ENCODE measurements at places on chromosomes 4 and X. TPM values are rescaled to one million over a fixed set of nuclear protein-coding genes. Genes with fewer than 3 reads are reported as not detected.
A peak's percentile ranks its signal among the peaks of the same experiment; 100 is the strongest.

- DNase-seq: no peak
Measured at GRCh38 chr4:31021008-31021407, 300.8 kb downstream of the PCDH7 start.

DNA sequence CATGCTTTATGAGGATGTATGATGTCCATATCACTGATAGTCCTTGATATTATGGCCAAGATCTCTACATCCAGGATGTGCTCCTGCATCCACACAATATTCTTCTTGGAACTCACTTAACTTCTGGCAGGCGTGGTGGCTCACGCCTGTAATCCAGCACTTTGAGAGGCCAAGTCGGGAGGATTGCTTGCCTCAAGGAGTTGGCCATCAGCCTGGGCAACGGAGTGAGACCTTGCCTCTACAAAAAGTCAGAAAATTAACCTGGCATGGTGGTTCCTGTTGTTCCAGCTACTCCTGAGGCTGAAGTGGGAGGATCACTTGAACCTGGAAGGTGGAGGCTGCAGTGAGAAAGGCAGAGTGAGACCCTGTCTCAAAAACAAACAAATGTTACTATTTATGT, 2.3 kb upstream of the HNRNPD start:
- DNase-seq: no peak

- peak; percentile 71 for DNase-seq
Measured at GRCh38 chrX:151973851-151974335, 583 bp downstream of the GABRE start.

DNA sequence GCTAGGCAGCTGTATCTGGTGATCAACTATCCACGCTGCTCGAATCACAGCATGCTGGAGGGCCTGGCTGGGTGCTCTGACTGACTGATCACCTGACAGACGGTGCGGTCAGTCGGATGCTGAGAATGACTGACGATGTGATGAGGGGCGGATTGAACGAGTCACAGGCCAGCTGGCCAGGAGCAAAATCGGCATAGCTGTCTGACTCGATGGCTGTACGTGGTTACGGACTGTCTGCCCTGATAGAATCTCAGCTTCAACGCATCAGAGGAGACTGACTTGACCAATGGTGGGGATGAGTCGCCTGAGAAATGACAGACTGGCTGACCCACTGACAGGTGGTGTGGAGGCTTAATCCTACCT, 1.0 kb upstream of the SUV39H1 start:
- no peak for DNase-seq

DNA sequence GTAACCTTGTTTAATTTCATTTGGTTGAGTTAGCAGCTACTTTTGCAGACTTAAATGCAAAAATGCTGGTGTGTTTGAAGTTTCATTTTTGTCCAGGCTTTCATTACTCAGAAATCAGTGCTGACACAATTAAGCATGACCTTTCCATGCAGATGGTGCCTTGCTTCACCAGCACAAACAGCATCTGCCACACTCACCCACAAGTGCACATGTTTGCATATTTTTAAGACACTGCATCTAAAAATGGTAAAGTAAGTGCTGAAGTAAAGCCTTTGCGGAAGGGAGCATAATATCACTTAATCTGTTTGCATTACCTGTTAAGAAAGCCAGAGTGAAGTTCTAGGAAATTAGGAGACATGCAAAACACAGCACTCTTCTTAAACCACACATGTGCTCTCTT, 7.3 kb upstream of the DAPP1 start:
- no peak for DNase-seq

DNA sequence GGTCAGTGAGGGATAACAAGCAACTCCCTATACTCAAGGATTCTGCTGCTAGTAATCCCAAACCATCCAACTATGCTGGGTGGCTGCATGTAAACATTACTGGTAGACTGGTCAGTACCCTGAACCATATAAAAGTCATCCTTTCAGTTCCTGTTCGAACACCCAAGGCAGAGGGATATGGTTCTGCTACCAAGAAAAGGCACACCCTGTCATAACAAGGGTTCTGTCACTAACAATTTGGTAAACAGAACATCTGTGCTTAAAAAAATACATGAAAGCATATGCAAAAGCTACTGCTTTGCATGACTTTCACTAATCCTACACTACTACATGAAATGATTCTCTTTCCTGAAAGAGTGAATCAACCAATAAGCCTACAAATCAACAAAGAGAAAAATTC, 76.8 kb upstream of the MCF2 start:
- DNase-seq: no peak

- no peak for DNase-seq
Measured at GRCh38 chrX:45007598-45007997, 134.6 kb downstream of the KDM6A start.

- DNase-seq: no peak
Measured at GRCh38 chrX:70554081-70554480, 109.4 kb downstream of the DLG3 start.

GRCh38 chr4:67460574-67460973, 84.7 kb downstream of the CENPC start:
- no peak for DNase-seq

DNA sequence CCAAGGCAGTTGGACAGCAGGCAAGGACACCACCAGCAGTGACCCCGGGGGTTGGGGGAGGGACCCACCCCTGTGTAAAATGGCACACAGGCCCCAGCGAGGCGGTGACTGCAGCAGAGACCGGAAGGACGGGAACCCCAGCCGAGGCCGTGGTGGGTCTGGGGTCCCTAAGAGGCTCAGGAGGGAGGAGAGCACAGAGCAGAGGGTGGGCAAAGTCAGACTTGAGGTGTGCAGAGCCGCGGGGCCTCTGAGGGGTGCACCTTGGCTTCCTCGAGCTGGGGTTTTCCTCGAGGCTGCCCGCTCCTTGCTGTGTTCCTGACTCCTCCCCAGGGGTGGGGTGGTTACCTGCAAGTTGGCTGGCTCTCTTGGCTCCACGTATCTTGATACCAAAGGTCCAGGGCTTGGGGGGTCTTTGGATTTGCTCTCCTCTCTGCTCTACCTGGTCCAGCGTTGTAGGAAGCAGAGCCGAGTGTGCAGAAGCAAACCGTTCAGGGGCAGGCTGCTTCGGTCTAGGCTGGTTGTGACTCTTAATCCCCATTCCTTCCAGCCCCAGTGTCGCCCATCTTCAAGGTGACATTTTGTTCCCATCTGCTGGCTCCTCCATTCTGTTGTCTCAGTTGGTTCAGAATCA, 37.9 kb upstream of the SORCS2 start:
- peak; percentile 41 for DNase-seq

DNA sequence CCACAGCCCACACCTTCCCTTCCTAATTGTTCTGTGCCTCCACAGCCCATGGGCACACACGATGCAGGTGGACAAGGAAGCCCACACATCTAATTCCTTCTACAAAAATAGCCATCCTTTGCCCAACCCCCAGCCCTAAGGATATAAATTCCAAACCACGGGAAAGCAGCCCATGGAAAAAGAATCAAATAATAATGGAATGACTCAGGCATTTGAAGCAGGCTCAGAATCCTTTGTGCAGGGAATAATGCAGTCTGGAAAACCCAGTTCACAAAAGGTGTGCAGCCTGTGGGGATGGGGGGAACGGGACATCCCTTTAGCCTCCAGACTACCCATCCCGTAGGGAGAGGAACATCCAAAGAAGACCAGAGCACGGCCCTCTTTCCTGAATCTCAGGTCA, 342.3 kb upstream of the GALNT7 start:
- no peak for DNase-seq

- peak; percentile 87 for DNase-seq
Measured at GRCh38 chr4:182806259-182807252, 110.6 kb downstream of the DCTD start.

DNA sequence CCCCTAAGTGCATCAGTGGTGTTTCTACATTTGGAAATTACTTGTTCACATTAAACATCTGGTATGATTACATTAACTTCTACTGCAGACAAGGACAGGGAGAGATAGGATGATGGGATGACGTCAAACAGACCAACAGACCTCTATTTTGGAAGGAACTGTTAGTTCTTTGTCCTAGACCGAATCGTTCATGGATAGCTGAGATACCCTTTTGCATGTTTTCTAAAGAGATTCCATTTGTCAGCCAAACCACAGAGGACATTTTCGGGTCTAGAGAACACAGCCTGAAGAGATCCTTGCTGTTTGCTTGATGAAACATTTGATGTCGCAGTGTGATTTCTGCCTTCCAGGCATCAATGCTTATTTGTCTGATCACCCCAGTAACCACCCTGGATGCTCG, 27.7 kb downstream of the CHST7 start:
- DNase-seq: no peak

GRCh38 chr4:10534820-10535219, 77.6 kb upstream of the ZNF518B start:
- no peak for DNase-seq

DNA sequence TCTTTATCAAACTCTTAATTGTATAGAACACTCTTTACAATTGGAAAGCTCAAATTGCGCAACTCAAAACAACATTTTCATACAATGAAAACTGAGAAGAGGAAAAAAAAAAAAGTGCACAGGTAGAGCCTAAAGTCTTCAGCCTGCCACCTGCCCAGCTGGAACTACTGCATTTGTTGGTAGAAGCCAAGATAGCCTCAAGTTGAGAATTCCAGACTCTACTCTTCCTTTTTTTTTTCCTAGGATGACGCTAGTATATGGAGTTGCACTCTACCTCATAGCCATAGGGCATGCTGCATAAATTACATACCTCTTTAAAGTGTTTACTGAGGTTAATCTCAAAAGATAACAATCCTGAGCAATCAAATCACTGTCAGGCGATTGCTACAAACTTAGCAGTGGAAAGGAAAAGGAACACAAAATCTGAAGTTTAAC, 13.6 kb downstream of the ABCG2 start:
- DNase-seq: no peak

DNA sequence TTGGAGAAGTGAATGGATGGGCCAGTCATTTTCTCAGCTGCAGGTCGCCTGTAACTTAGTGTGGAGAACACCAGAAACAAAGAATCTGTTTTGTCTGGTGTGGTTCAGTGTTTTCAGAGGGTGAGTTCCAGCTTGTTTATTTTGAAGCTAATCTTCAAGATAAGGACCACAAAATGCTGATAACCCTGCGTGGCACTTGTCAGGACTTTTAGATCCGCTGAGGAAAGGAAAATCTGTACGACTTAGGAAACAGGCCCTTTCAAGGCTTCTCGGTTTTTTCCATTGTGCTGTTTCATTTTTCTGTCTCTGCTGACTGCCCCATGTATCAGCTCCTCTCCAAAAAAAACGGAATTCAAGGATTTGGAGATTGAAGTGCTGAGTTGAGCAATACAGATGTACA, 8.7 kb upstream of the ANAPC4 start:
- DNase-seq: no peak

- DNase-seq: no peak
Measured at GRCh38 chr4:152524427-152524826, 11.5 kb downstream of the FBXW7 start.

GRCh38 chr4:52873191-52873590, 11.1 kb downstream of the RASL11B start:
- no peak for DNase-seq

DNA sequence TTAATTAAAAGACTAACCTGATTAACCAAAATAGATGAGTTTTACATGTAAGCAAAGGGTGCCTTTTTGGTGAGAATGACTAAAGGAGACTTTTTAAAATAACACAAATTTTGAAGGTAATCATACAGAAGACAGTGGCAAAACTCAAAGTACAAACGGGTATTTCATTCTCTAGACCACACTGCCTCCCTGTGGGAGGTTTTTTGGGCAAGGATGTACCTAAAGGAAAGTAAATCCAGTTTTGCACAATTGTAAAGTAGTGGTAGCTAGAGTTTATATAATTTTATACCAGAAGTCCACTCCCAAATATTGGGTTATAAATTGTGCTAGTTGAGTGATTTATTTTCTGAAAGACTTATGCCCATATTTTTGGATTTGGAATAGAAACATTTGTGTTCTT, 201.0 kb downstream of the PAPSS1 start:
- no peak for DNase-seq

MAGEC2 gene
- not detected for total RNA-seq

ARSJ gene
- 0.54 TPM for total RNA-seq

SLC6A14 gene
- total RNA-seq: not detected

ZNF732 gene
- not detected for total RNA-seq

USP17L12 gene
- not detected for total RNA-seq

SHROOM2 gene
- total RNA-seq: 0.60 TPM

CHM gene
- 11.4 TPM for total RNA-seq

PIN4 gene
- 12.0 TPM for total RNA-seq

TACC3 gene
- 7.0 TPM for total RNA-seq
